ENCODE measurements at places on chromosomes 5 and 9.

- no peak for DNase-seq
Measured at GRCh38 chr5:81827500-81827899, 76.6 kb upstream of the SSBP2 start.

GRCh38 chr5:178470760-178471025, 119.5 kb downstream of the COL23A1 start:
- DNase-seq, result no peak

DNA sequence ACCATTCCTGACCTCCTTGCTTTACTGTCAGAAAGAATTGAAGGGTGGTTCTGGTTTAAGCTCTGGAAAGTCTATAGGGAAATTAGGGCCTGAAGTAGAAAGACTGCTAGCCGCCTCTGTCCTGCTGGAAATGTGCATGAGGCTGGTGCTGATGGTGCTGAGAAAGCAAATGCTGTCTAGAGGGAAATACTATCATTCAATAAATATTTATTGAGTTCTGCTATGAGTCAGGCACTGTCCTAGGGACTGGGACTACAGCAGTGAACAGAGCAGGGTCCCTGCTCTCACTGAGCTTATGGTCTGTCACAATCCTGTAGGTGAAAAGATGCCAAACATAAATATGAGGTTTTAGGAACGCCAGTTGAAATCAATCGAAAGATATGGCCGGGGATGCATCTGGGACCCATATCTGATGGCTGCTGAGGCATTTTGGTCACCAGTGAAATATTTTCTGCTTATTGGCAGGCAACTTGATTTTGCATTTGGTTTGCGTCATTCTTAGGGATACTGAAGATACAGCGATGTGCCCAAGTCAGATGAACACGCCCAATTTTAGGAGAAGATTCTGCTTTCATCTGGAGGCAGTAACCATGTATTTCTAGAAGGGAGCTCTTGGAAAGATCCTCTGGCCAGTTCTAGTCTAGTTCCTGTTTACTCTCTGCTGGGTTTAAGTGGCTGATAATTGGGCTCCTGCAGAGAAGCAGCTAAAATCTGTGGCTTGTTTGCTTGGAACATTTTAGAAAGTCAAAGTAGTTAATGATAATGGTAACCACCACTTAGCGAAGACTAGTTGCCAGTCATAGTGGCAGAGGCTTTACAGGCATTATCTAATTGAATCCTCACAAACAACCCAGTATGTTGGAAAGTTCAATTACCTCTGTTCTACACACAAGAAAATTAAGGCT, 73.3 kb downstream of the INSYN2B start:
- no peak for DNase-seq

DNA sequence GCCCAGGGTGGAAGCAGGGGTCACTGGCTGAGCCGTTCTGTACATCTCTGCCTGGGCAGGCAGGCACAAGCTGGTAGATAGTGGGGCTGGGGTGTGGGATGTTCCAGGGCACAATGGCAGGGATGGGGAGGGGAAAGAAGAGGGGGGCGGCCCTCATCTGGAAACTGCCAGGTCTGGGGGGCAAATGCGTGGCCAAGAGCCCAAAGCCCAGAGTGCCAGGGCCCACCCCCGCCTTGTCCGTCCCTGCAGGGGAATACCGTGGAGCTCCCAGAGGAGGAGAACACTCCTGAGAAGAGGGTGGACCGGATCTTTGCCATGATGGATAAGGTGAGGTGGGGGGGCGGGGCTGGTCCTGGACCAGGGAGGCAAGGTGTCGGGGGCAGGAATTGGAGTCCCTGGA, 42.7 kb upstream of the HMCN2 start:
- no peak for DNase-seq

GRCh38 chr5:103648086-103648485, 85.5 kb upstream of the NUDT12 start:
- no peak for DNase-seq

DNA sequence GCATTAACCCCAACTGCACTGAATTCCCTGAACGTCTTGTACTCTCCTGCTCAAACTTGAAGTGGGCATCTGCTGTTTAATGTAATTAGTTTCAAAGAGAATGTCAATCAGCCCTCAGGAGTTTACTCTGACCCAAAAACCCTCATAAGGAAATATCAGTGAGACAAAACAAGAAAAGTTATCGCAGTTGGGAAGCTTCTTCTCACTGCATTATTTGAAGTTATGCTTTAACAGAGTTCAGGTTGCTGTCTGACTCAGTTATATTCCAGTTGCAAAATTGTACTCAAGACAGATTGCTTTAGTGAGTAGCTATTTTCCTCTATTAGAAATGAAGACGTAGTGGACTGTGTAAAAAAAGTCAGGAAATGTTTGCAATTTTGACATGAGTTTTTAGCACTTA, 52.1 kb downstream of the PPIC start:
- DNase-seq, result no peak

DNA sequence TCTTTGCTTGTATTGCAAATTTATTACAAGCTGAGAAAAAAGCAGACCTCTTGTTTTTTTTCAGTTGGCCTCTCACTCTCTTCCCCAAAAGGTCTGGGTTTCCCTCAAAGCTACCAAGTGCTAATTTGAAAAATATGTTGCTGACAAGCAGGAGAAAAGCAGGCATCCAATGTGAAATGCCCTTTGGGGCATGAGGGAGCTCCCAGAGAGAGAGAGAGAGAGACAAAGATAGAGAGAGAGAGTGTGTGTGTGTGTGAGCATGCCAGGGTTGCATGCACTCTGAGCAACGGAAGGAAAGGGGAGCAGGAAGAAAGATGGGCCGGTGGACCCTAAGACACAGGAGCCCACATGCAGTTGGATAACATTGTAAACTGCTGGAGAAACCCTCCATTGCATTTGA, 358.4 kb downstream of the TMEM38B start:
- no peak for DNase-seq

- DNase-seq, result no peak
Measured at GRCh38 chr5:69043655-69043996, 50.2 kb upstream of the SLC30A5 start.
